ENCODE measurements at places on chromosomes 7 and 10.

GRCh38 chr10:88946965-88947590, 5.5 kb downstream of the ACTA2 start:
- DNase-seq: no peak

GRCh38 chr10:35643151-35644049, 1.3 kb upstream of the FZD8 start:
- peak; percentile 61 for DNase-seq

DNA sequence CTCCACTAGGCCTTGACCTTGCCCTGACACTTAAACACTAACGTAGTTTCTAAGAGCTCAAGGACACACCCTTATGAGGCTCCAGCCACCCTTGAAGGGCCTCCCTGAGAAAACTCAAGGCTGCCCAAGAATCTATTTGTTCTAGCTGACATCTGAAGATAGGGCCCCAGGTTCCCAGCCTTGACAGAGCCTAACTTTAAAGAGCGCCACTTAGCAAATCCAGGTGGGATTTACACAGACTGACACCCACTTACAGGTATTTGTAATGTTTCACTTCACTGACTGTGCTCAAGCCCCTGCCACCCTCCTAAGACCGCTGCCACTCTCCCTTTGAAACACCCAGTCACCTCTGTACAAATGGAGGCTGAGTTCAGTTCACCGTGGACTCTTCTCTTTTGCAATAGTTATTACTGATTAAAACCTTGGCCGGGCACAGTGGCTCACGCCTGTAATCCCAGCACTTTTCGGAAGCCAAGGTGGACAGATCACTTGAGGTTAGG, 90.4 kb downstream of the SVOPL start:
- no peak for DNase-seq

- no peak for DNase-seq
These were observed 118.7 kb downstream of the HIPK2 start for GRCh38 chr7:139658908-139659675.

DNA sequence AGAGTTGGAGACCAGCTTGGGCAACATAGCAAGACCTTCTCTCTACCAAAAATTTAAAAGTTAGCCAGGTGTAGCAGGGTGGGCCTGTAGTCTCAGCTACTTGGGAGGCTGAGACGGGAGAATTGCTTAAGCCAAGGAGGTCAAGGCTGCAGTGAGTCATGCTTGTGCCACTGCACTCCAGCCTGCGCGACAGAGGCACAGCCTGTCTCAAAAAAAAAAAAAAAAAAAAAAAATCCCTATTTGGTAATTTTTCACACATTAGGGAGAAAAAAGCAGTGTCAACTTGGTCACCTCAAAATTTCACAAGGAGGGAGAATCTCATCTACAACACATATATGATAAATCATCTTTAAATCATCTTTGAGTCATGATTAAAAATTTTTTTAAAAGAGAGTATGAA, 6.4 kb upstream of the ZNF398 start:
- no peak for DNase-seq

DNA sequence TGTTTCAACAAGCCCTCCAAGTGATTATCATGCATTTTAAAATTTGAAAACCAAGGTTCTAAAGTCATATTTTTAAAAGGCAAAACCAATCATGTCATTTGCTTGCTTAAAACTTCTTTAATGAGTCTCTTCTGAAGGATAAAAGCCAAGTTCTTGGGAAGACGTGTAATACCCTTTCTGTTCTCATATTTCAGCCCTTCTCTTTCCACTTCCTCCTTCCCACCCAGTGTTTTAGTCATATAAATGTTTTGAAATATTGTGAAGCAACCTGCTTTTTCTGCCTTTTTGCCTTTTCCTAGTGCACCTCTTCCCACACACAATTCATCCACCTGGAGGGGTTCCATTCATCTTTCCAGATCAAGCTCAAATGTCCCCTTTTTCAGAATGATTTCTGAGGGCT, 211.1 kb upstream of the LRRTM3 start:
- no peak for DNase-seq

GRCh38 chr10:50884302-50884701, 1.1 kb downstream of the A1CF start:
- DNase-seq: no peak

GRCh38 chr7:468681-469562, 50.7 kb downstream of the PDGFA start:
- no peak for DNase-seq

- no peak for DNase-seq
These were observed 181.7 kb upstream of the RHOBTB1 start for GRCh38 chr10:61125560-61126170.

DNA sequence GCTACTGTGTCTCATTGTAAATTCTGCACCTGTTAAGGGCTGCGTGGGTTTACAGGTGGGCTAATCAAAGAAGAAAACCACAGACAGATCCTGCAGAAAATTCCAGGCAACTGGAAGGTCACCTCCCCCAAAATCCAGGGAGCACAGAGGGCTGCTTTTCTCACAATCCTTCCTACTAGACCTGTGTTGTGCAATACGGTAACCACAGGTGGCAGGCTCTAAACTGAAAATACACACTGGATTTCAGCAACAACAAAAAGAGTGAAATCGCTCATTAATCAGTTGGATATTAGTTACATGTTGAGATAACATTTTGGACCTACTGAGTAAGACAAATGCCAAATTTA, 83.2 kb downstream of the SLC16A9 start:
- DNase-seq: no peak

DNA sequence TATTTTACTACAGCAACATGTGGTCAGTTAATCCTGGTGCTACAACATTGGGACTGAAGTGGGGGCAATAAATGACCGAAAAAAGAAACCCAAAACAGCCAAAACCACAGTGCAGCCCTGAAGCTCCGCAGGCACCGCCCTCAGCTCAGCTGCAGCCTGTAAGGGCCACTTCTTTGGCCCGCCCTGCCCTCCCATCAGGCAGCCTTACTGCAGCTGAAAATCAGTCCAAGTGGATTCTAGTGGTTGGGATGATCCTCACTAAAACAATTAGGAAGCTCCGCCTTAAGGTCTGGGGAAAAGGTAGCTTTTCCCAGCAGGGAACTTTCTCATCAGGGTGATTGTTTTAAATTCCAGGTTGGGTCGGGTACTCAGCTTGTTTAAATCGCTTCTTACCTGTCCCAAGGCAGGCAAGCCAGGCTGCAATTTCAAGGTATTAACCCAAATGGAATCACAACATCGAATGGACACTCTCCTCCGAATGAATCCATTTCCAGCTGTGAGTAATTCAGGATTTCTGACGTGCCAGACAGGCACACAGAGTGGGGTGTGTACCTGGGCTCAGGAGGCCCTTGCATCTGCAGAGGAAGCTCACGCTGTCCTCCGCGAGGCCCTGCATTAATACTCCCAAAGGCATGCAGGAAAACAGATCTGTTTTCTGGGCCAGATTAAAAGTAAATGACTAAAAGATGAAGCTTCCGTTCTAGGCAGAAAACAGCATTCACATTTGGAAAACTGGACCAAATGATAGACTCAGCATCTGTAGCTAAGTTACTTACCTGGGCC, 104.3 kb downstream of the CREB5 start:
- peak; percentile 58 for DNase-seq

DNA sequence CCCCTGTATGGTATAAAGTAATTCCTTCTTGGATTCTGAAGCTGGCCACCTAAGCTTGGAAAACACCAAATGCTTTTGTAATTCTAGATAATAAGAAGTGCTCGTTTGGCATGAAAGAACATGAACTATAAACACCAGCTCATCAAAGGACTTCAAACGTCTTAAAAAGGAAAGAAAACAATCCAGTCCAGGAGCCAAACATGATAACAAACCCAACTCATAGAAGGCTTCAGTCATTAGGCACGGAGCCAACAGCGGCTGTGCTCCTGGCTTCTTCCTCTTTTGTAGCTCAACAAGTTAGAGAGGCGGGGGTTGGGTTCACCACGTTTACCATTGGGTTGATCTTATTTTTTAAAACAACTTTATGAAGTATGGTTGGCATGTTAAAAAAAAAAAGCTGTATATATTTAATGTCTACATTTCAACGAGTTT, 56.4 kb upstream of the ECHDC3 start:
- DNase-seq: no peak

GRCh38 chr10:17643339-17643754, 604 bp upstream of the STAM start:
- DNase-seq: peak; percentile 67

GRCh38 chr10:9766762-9767161, 1250.9 kb upstream of the CELF2 start:
- peak; percentile 8 for DNase-seq

DNA sequence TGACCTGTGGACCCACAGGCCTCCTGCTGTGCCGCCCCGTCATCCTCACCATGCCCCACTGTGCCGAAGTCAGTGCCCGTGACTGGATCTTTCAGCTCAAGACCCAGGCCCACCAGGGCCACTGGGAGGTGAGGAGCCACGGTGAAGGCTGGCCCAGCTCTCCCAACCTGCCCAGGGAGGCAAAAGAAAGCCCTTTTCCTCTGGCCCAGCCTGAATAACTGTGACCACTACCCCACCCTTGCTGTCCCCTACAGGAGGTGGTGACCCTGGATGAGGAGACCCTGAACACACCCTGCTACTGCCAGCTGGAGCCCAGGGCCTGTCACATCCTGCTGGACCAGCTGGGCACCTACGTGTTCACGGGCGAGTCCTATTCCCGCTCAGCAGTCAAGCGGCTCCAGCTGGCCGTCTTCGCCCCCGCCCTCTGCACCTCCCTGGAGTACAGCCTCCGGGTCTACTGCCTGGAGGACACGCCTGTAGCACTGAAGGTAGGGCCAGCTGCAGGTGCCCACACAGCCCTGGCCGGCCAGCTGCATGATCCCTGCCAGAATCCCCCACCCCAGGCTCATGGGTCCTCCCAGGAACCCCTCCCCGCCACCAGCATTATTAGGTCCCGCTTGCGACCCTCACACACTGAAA, 25.5 kb upstream of the SLC29A3 start:
- DNase-seq: no peak

GRCh38 chr7:98394377-98394836, 6.5 kb downstream of the BAIAP2L1 start:
- no peak for DNase-seq

GRCh38 chr7:30278849-30279652, 5.3 kb upstream of the ZNRF2 start:
- no peak for DNase-seq

GRCh38 chr10:89738551-89739209, 37.3 kb downstream of the KIF20B start:
- DNase-seq: no peak

GRCh38 chr7:116652793-116653192, 19.2 kb upstream of the MET start:
- no peak for DNase-seq

DNA sequence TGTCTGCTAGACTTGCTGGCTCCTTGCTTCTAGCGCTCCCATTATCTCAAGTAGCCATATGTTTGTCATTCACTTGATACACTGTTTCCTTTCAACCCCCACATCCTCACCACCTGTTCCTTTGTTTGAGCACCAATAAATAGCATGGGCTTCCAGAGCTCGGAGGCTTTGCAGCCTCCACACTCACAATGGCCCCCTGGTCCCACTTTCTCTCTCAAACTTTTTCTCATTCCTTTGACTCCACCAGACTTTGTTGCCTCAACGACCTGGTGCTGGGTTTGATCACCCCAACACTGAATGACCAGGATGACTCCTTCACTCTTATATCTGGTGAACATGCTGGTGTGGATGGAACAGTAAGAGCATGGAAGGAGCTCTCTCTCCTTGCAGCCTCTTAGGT, 114.5 kb upstream of the TRIM24 start:
- DNase-seq: no peak

- DNase-seq: no peak
These were observed 356.2 kb downstream of the GLRX3 start for GRCh38 chr10:130492266-130492934.

GRCh38 chr7:44046321-44047061, 2.0 kb downstream of the DBNL start:
- DNase-seq: no peak

DNA sequence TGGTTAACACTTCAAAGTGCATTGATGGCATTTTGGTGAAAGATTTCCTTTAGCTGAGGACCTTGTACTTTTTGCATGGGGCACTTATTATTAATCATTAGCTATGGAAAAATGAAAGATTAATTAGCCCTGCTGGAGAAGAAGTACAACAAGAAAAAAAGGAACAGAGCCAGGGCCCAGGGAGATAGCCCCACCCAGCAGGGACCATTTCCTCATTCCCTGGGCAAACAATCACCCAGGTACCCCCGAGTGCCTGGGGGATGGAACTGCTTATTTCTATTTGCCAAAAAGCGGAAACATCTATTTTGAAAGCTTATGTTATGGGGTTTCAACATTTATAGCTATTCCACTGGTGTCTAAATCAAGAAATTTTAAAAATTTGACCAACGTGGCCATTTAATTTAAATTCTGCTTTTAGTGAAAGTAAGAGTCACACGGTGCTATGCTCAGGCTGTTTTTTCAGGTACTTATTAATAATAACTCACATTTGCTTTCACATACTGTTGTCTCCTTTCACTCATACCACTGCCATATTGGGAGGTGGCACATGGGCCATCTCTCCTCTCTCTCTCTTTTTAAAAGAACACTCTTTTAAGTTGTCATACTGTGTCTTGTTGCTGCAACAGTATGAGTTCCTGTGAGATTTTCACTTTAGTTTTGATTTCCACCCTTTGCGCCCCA, 143.6 kb upstream of the KIF5B start:
- no peak for DNase-seq
